B cell (primary cell): ENCODE measurements at places on chromosomes 12 and 14. TPM values are rescaled to one million over a fixed set of nuclear protein-coding genes. Genes with fewer than 3 reads are reported as not detected.

DNA sequence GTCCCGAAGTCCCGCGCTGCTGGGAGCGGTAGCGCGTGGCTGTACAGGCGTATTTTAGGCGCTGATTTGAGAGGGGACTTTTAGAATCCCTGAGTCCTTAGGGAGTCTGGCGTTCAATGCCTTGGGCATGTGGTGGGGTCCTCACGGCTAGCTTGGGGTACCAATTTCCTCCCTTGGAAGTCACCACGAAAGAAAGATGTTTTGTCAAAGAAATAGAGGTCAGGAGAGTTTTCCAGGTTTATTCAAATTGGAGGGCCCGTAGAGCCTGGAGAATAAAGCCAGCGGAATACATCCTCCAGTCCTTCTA, 63.9 kb downstream of the KLHL28 start:
- peaks cover 10% of the 10 kb centered on the region for H3K4me1 ChIP-seq
- H3K36me3 ChIP-seq, result no peaks in the 10 kb centered on the region
- peak overlapping the region; percentile 87 for H3K27ac ChIP-seq
- DNase-seq, result no peak

DNA sequence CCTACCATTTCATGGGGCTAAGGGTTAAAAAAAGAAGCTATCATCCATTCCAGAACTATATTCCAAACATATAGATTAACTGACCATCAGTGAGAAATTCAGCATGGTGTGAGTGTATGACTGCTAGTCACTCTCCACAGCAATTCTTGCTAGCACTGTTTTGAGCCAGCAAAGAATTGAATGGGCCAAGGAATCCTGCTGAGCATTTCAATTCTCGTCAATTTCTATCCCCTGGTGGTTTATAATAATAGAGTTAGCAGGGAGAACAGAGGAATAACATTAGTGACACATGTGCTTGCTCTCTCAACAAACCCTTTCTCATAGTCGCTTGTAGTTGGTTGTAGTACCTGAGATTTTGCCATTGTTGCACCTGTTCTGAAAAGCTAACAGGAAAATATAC, 7.2 kb downstream of the MBIP start:
- no peaks in the 10 kb centered on the region for H3K4me1 ChIP-seq
- DNase-seq, result no peak
- H3K27me3 ChIP-seq, result no peaks in the 10 kb centered on the region
- no peak overlapping the region for H3K27ac ChIP-seq
- no peak overlapping the region for H3K4me3 ChIP-seq

DNA sequence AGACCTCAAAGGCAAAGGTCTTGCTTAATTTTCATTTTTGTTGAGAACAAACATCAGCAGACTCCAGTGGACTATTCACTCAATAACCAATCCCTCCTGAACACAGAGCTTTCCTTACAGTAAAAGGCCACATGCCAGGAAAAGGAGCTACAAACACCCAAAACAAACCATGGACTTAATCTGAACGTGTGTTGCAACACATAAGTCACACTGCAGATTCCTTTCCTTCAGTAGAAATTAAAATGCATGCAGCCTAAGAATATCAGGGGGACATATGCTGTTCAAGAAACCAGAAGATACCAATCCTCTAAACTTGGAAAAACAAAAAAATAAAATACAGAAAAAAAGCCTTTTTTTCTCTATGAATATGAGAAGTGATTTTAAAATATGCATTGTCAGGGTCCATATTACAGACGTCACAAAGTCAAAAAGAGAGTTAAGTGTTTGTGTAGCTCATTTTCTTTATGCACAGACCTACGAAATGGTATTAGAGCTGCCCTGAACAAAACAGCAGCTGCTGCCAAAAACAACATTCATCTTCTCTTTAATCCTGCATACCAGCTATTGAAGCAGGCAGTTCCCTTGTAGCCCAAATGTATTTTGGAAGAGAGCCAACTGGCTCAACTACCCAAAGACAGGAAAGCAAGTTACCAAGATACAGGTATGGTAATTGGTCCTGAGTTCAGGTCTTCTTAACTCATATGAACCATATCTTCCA, 26.2 kb downstream of the KITLG start:
- H3K27ac ChIP-seq, result no peak overlapping the region
- no peak overlapping the region for H3K4me3 ChIP-seq
- H3K4me1 ChIP-seq, result no peaks in the 10 kb centered on the region
- no peak for DNase-seq
- H3K36me3 ChIP-seq, result no peaks in the 10 kb centered on the region
- H3K27me3 ChIP-seq, result no peaks in the 10 kb centered on the region

GRCh38 chr12:5466521-5466960, 34.6 kb downstream of the NTF3 start:
- no peak overlapping the region for H3K4me3 ChIP-seq
- DNase-seq, result no peak
- H3K36me3 ChIP-seq, result no peaks in the 10 kb centered on the region
- H3K27me3 ChIP-seq, result peaks cover 4% of the 10 kb centered on the region

DNA sequence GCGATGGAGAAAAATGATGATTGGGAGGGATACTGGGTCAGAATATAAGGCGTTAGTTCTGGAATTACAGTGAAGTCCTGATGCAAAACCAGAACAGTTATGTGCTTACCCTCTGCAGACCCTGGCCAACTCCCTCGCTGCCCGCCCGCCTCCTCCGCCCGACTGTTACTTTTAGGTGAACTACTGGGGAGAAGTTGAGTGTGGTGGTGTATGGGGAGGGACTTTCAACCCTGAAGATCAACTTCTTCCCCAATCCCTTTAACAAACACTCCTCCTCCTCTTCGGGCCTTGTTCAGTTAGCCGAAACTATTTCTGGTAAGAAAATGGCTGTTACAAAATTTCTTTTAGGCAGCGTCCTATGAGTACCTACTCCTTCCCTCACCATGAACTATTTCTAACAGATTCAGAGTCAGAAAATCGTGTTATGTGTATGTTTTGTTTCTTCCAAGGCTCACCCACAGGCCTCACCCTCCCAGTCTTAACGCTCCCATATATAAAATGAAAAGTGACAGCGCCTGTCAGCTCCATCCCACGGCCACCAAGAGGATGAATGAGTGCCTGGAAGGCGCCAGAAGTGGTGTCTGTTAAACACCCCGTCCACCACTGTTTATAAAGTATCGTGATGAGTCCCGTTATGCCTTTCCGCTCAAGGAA, 1.3 kb downstream of the FBXO33 start:
- H3K27me3 ChIP-seq, result no peaks in the 10 kb centered on the region
- H3K36me3 ChIP-seq, result no peaks in the 10 kb centered on the region
- peak overlapping the region; percentile 100 for H3K27ac ChIP-seq
- peak overlapping the region; percentile 92 for H3K4me3 ChIP-seq

GRCh38 chr12:124797321-124797720, 66.3 kb downstream of the SCARB1 start:
- H3K27ac ChIP-seq, result no peak overlapping the region
- DNase-seq, result no peak

DNA sequence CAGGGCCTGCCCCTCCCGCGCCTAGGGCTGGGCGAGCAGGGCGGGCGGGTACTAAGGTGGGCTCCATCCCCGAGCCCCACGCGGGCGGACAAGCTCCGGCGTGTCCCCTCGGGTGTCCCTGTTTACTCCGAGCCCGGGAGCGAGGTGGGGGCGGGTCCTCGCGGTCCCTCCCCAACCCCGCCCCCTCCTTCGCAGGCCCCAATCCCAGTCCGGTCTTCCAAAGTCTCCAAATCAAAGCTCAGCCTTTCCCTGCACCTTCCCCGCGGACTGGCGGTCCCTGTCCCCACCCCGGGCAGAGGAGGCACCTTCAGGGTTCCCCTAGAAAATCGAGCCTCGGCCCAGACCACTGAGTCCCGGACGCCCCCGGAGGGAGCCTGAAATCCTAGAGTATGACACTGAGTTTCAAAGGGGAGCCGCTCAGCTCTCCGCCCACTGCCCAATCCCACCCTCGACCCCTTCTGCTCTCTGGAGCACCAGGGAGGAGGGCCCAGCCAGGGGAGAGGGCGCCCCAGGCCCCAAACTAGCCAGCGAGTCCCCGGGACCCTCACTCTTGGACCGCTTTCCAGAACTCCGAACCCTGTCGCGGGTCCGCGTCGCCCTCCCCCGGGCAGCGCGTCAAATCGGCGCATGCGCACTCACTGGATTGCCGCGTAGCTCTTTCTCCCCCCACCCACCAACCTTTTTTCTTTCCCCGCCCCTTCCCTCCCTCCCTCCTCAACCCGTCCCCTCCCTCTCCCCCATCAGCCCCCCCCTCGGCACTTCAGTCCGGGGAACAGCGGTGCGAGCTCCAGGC, at the start of gene LRP1:
Gene LRP1 (plus strand): TSS at position 758 of the 793 bp plus-strand sequence. CDS start 482 bp downstream, outside the sequence.
- H3K27me3 ChIP-seq, result no peaks in the 10 kb centered on the region
- no peaks in the 10 kb centered on the region for H3K36me3 ChIP-seq
- H3K4me3 ChIP-seq, result peak within 1 kb of the TSS; percentile 7
- H3K27ac ChIP-seq, result no peak within 1 kb of the TSS
- H3K4me1 ChIP-seq, result peaks cover 11% of the 10 kb centered on the region

DNA sequence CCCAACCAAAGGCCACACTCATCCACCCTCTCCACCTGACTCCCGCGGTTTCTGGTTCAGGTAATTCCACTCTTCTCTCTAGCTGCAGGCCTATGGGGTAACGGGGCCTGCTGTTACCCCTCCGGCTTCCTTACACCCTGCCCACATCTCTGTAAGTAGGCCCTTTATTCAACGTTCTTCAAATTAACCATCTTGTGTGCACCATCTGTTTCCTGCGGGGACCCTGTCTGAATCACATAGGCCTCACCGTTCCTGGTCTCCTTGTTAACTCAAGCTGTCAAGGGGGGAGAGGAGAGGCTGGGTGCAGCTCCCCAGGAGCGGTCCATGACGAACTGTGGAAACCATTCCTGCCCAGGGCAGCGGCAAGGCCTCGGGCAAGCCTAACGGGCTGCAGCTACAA, 9.3 kb upstream of the DLK1 start:
- DNase-seq, result no peak
- H3K27me3 ChIP-seq, result no peaks in the 10 kb centered on the region
- H3K4me1 ChIP-seq, result peaks cover 7% of the 10 kb centered on the region
- H3K4me3 ChIP-seq, result no peak overlapping the region
- H3K36me3 ChIP-seq, result no peaks in the 10 kb centered on the region

Gene MYF5
- not detected in 2 replicates for total RNA-seq

Gene PIWIL1
- not detected in 2 replicates for total RNA-seq

Gene BDKRB1
- not detected in 2 replicates for total RNA-seq

Gene ASB2
- total RNA-seq, result 1.00 and 1.5 TPM in 2 replicates

Gene CEBPE
- 0.37 TPM in 1 of 2 replicates, not detected in the other for total RNA-seq

Gene TUNAR
- total RNA-seq, result 0.39 and 0.81 TPM in 2 replicates

Gene ARF6
- total RNA-seq, result 132 and 135 TPM in 2 replicates
